Fibroblast of the aortic adventitia (primary cell): ENCODE measurements at places on chromosomes 12 and 14. TPM values are rescaled to one million over a fixed set of nuclear protein-coding genes. Genes with fewer than 3 reads are reported as not detected.

MDGA2 gene
- not detected in 2 replicates for total RNA-seq

ING4 gene
- 34.1 and 51.2 TPM in 2 replicates for total RNA-seq

SDR9C7 gene
- not detected in 2 replicates for total RNA-seq

RPL10L gene
- not detected in 2 replicates for total RNA-seq

PLEKHG7 gene
- not detected in 2 replicates for total RNA-seq

MEG3 gene
- total RNA-seq, result 155 and 168 TPM in 2 replicates

VCPKMT gene
- 6.1 and 9.6 TPM in 2 replicates for total RNA-seq

SLCO1A2 gene
- 0.09 TPM in 1 of 2 replicates, not detected in the other for total RNA-seq

SERPINA10 gene
- not detected in 2 replicates for total RNA-seq

ANO2 gene
- total RNA-seq, result not detected in 2 replicates
